ENCODE measurements at places on chromosomes 6 and 20. TPM values are rescaled to one million over a fixed set of nuclear protein-coding genes. Genes with fewer than 3 reads are reported as not detected.

BEND6 gene
- not detected for polyA plus RNA-seq

PRPH2 gene
- 0.14 TPM for polyA plus RNA-seq

CNBD2 gene
- 9.1 TPM for polyA plus RNA-seq

C20orf141 gene
- polyA plus RNA-seq: not detected

SYCP2 gene
- polyA plus RNA-seq: 0.47 TPM

HLA-DMA gene
- polyA plus RNA-seq: 25.6 TPM

DOK5 gene
- polyA plus RNA-seq: not detected

Measured in naive thymus-derived CD4-positive, alpha-beta T cell (primary cell).